ENCODE measurements at places on chromosomes 11 and 22. TPM values are rescaled to one million over a fixed set of nuclear protein-coding genes. Genes with fewer than 3 reads are reported as not detected.

The MMP8 gene
- total RNA-seq = not detected

The JRKL gene
- total RNA-seq = 8.6 TPM

- no peaks in the 10 kb centered on the region for H3K36me3 ChIP-seq
- DNase-seq = no peak
- H3K27ac ChIP-seq = no peak overlapping the region
- peaks cover 18% of the 10 kb centered on the region for H3K27me3 ChIP-seq
- no peaks in the 10 kb centered on the region for H3K4me1 ChIP-seq
These were observed 413.9 kb downstream of the TENM4 start for GRCh38 chr11:79026803-79027445.

GRCh38 chr11:96019810-96020747 is 96.2 kb upstream of the MTMR2 start:
- H3K36me3 ChIP-seq = peaks cover 2% of the 10 kb centered on the region
- no peaks in the 10 kb centered on the region for H3K27me3 ChIP-seq
- H3K4me1 ChIP-seq = peaks cover 46% of the 10 kb centered on the region
- no peak overlapping the region for H3K4me3 ChIP-seq
- DNase-seq = no peak

- peak; percentile 31 for DNase-seq
- no peak overlapping the region for H3K4me3 ChIP-seq
- no peak overlapping the region for H3K27ac ChIP-seq
- H3K4me1 ChIP-seq = peaks cover 18% of the 10 kb centered on the region
- no peaks in the 10 kb centered on the region for H3K36me3 ChIP-seq
These were observed 896.7 kb upstream of the ANO3 start for GRCh38 chr11:25435197-25435596.

The PATE4 gene
- not detected for total RNA-seq

GRCh38 chr22:39293766-39294368 is 25.6 kb downstream of the RPL3 start:
- no peak overlapping the region for H3K27ac ChIP-seq
- H3K36me3 ChIP-seq = no peaks in the 10 kb centered on the region
- peaks cover 3% of the 10 kb centered on the region for H3K27me3 ChIP-seq
- H3K4me3 ChIP-seq = no peak overlapping the region

DNA sequence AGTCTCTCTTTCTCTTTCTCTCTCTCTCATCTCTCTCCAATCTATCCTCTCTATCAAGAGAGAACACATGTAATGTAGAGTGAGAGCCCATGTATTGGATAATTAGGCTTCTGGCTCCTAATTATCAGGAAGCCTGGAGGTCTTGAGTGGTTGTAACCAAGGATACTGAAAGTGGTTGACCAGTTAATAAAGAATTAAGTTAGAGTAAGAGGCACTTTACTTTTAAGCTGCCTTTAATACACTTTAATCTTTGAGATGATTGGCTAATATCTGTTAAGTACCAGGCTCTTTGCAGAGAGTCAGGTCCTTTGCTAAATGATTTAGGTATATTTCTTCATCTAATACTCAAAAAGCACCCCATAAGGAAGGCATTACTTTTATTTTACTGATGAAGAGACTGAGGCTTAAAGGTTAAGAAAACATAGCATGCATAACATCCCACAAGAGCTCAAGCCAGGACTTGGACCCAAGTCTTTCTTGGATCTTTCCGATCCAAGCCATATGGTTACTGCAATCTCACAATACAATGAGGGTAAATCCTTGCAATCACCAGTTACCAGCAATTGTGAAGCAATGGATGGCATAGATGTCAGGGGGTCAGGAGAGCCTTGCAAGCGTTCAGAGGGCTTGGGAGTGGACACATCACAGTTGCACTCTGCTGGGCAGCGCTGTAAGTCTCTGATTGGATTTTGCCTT is 22.1 kb downstream of the CD44 start:
- no peak overlapping the region for H3K4me3 ChIP-seq
- DNase-seq = no peak
- H3K27me3 ChIP-seq = no peaks in the 10 kb centered on the region

DNA sequence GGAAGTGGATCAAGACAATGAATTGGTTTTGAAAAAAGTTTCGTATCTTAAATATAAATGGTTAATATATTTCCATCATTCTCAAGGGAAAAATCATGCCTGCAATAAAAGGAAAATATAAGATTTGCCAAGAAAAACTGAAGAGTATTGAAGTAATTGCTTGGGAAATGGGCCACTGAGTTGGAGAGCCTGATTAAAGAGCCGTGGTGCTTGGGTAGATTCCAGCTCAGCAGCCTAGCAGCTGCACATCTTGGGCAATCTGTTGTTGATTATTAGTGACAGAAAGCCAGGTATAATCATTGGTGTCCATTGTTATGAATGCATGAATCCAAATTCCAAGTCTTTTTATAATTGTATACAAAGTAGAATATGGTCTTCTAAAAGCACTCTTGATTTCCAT is 800.9 kb upstream of the CHORDC1 start:
- H3K27ac ChIP-seq = no peak overlapping the region
- no peaks in the 10 kb centered on the region for H3K4me1 ChIP-seq
- no peak overlapping the region for H3K4me3 ChIP-seq
- no peaks in the 10 kb centered on the region for H3K27me3 ChIP-seq
- no peak for DNase-seq
- no peaks in the 10 kb centered on the region for H3K36me3 ChIP-seq

The FERMT3 gene
- not detected for total RNA-seq

GRCh38 chr11:46298699-46299433 is 21.4 kb downstream of the CREB3L1 start:
- H3K27ac ChIP-seq = no peak overlapping the region
- H3K4me1 ChIP-seq = peaks cover 27% of the 10 kb centered on the region
- H3K27me3 ChIP-seq = peaks cover 18% of the 10 kb centered on the region

DNA sequence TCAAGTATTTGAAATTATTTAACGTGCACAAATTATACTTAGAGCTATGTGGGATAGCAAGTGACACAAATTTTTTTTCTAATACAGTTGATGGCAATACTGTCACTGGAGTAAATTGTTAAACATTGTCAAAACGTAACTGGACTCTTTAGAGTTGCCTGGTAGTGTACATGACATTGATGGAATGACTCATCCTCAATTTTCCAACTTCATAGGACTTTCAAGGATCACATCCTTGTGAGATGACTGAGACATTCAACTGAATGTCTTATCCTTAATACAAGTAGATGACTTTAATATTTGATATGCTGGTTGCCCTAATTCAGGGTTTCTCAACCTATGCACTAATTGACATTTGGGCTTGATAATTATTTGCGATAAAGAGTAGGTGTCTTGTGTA is 310.0 kb downstream of the SWAP70 start:
- peaks cover 2% of the 10 kb centered on the region for H3K36me3 ChIP-seq
- no peak overlapping the region for H3K4me3 ChIP-seq
- H3K27me3 ChIP-seq = no peaks in the 10 kb centered on the region
- H3K27ac ChIP-seq = no peak overlapping the region
- DNase-seq = no peak

- H3K36me3 ChIP-seq = no peaks in the 10 kb centered on the region
- H3K27me3 ChIP-seq = no peaks in the 10 kb centered on the region
- no peaks in the 10 kb centered on the region for H3K4me1 ChIP-seq
- no peak overlapping the region for H3K27ac ChIP-seq
These were observed 51.0 kb upstream of the PRSS23 start for GRCh38 chr11:86749376-86749775.

DNA sequence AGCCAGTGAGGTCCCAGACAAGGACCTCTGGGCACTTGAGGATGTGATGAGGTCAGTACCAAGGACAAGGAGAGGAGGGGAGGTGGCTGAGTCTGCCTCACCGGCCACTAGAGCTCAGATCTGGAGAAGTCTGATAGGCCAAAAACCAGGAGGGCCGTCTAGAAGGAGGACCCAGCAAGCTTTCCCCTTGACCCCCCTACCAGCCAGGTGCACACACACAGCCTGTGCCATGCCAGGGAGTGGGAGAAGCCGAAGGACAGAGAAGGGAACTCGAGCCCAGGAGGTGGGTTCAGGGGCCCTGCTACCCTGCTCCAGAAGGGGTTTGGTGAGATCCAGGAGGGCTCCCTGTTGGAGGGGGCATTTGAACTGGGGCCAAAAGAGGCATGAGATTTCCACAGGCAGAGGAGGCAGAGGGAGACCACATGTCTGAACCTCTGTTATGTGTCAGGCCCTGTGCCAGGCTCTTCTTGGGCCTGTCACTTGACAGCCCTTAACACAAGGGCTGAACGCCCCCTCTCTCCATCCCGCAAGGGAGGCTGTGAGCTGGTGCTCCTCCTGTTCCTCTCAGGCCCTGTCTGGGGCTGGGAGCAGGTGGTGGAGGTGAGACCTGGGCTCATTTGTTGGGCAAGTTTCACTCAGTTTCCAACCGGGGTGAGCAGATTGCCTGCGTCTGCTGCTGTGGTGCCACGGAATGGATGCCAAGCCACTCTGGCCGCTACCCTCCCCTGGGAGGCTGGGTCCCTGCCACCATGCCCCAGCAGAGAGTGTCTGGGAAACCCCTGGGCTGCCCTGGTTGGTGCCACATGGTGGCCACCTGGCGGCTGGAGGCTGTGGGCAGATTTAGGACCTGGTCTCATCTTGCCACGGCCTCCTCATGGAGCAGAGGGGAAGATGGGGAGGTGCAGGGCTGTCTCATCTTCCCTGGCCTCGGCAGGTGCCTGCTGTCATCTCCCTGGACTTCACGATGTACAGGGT is 65.2 kb downstream of the MPPED1 start:
- no peak overlapping the region for H3K4me3 ChIP-seq
- DNase-seq = no peak
- H3K27ac ChIP-seq = no peak overlapping the region
- H3K4me1 ChIP-seq = peaks cover 23% of the 10 kb centered on the region
- H3K36me3 ChIP-seq = no peaks in the 10 kb centered on the region

- no peaks in the 10 kb centered on the region for H3K27me3 ChIP-seq
- peaks cover 12% of the 10 kb centered on the region for H3K4me1 ChIP-seq
- peaks cover 1% of the 10 kb centered on the region for H3K36me3 ChIP-seq
- peak; percentile 24 for DNase-seq
These were observed 73.3 kb downstream of the CYP2R1 start for GRCh38 chr11:14818779-14819178.

GRCh38 chr22:40509401-40510134 is 127.0 kb downstream of the MRTFA start:
- H3K4me1 ChIP-seq = peaks cover 24% of the 10 kb centered on the region
- H3K4me3 ChIP-seq = no peak overlapping the region
- no peaks in the 10 kb centered on the region for H3K27me3 ChIP-seq
- no peak for DNase-seq

- no peak overlapping the region for H3K4me3 ChIP-seq
- peaks cover 15% of the 10 kb centered on the region for H3K4me1 ChIP-seq
- DNase-seq = no peak
- no peaks in the 10 kb centered on the region for H3K36me3 ChIP-seq
These were observed 4.7 kb downstream of the TPST2 start for GRCh38 chr22:26585104-26585790.

- H3K27ac ChIP-seq = no peak overlapping the region
- H3K27me3 ChIP-seq = no peaks in the 10 kb centered on the region
- H3K4me3 ChIP-seq = no peak overlapping the region
- no peak for DNase-seq
- no peaks in the 10 kb centered on the region for H3K4me1 ChIP-seq
These were observed 54.7 kb downstream of the KCNQ1OT1 start for GRCh38 chr11:2644844-2645778.

The CEP164 gene
- 15.2 TPM for total RNA-seq
